ENCODE measurements at places on chromosomes 2 and 18.

DNA sequence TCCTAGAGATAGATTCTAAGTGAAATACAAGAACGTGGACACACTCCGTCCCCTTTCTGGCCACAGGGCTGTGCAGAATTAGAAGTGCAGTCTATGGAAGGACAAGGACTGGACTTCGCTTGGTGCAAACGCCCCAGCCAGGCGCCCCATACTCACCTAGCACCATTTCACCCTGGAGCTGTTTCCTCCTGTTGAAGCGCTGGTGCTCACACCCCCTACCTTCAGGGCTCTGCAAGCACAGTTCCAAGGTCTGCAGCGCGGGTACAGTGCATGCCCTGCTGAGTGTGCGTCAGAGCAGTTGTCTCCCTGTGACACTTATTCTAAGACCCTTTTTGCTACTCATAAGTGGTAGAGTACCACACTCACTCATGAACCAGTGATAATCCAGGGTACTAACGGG lies 3.0 kb downstream of the HPCAL1 start:
- no peak for DNase-seq

- DNase-seq = no peak
Observed at GRCh38 chr2:180325416-180326120, 318.5 kb upstream of the CWC22 start.

DNA sequence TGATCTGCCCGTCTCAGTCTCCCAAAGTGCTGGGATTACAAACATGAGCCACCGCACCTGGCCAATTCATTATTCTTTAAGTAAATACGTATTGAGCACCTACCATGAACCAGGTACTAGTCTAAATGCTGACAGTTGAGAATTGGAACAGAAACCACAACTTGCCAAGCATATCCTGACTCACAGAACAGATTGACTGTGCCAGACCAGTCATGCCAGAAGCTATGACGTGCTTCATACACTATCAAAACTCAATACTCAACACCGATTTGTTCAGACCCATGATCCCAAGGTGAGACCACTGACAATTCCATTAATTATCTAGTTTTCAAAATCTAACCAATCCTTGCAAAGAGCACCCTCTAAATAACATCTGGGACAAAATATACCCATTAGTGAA lies 148.6 kb downstream of the B3GNT2 start:
- no peak for DNase-seq

- DNase-seq = no peak
Observed at GRCh38 chr2:18154259-18154658, 275.8 kb downstream of the KCNS3 start.

DNA sequence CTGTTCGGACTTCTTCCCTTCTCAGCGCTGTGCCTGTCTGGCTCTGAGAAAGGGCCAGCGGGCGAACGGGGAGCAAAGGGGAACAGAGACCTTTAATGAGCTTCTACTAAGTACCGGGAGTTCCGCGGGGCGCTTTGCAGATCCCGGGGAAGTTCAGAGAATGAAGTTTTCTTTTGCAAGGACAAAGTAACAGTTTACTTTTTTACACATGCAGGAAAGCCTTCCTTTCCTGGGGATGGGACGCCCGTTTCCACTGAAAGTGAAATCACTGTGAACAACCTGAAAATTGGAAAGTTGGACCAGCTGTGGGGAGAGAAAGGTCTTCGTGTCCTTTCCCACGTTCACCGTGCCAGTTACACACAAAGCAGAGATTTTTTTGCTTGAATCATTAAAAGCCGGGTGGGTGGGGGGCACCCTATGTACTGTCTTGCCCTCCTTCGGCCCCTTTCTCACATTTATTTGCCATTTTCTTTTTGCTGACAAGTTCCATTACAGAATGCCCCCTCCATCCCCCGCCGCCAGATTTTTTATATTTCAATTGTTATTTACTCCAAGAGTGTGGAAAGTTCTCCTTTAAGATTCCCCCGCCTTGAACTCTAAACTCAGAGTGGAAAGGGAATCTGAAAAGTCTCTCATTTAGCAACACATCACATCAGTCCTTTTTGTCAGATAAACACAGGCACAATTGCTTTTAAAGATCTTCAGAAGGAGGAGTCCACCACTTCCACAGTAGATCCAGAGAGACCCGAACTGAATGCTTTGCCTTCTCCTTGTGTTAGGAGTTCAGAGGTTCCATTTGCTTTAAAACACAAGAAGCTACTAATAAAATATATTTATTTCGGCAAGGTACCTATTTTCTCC lies 1.1 kb upstream of the FN1 start:
- peak; percentile 6 for DNase-seq

GRCh38 chr2:174341293-174341994 lies 6.7 kb downstream of the SP9 start:
- peak; percentile 64 for DNase-seq

GRCh38 chr18:79466591-79466990 lies 70.9 kb downstream of the NFATC1 start:
- no peak for DNase-seq

- no peak for DNase-seq
Observed at GRCh38 chr2:199765646-199766045, 85.3 kb downstream of the FTCDNL1 start.

GRCh38 chr2:73939419-73939818 lies 12.7 kb downstream of the DGUOK start:
- no peak for DNase-seq

DNA sequence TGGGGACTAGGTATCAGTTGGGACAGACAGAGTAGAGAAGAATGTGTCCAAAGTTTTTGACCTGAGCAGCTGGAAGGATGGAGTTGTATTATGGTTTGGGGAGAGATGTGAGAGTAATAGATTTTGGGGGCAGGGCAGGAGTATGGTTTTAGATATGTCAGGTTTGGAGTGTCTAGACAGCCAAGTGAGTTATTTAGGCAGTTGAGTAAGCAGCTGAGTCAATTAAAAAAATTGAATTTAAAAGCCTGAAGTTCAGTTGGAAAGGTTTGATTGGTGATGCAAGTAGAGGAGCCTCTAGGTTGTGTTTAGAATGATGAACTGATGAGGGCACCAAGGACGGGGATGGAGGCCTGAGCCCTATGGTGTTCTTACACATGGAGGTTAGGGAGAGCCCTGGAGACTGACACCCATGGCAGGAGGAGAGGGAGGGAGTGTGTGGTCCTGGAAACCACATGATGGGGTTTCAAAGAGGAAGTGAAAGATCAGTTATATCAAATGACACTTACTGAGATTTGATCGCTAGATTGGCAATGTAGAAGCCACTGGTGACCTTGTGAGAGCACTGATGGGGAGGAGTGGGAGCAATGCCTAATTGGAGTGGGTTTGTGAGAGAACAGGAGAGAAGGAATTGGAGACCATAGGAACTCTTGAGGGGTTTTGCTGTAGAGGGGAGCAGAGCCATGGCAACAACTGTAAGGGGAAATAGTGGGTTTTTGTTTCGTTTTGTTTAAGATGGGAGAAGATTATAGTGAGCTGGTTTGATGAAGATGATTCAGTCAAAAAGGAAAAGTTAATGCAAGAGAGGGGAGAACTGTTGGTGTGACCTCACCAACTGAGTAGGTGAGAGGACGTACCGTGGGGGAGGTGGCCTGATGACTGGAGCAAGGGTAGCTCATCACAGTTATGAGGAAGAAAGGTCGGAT lies 10.3 kb downstream of the ITGA6 start:
- DNase-seq = no peak

DNA sequence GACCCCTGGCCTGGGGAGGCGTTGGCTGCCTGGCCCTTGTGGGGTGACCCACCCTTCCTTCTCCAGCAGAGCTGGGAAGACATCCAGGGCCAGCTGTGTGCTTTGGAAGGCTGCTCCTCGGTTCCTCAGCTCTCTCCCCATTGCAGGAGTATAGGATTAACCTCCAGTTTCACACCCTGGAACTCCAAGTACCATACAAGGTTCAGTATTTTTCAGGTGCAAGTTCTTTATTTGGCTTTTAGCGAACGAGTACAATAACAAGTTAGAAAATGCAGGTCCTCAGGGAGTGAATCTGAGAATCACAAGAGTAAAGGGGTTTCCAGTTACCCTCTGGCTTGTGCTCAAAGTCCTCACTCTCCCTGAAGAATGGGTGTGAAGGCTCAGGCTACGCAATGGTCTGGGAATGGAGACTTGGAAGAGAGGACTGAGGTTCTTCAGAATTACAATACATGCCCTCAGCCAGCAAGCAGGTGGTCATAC lies 101.2 kb downstream of the APOB start:
- DNase-seq = no peak

GRCh38 chr2:235005603-235006259 lies 53.9 kb downstream of the SH3BP4 start:
- no peak for DNase-seq

- no peak for DNase-seq
Observed at GRCh38 chr2:9299161-9300100, 92.8 kb downstream of the ASAP2 start.

DNA sequence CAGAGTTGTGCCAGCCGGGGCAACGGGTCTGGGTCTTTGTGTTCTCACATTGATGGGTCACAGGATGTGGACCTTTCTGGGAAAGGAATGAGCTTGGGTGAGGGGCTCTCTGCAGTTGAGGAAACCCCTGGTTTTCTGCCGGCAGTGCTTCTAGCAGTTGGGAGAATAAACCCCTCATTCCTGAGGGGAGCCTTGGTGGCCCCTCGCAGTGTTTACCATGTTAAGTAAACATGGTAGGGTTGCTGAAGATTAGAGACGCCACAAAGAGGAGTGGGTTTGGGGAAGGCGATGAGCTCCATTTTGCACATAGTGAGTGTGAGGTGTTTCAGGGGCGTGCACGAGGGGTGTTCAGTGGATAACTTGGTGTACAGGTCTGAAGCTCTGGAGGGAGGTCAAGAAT lies 27.7 kb upstream of the PUM2 start:
- no peak for DNase-seq

DNA sequence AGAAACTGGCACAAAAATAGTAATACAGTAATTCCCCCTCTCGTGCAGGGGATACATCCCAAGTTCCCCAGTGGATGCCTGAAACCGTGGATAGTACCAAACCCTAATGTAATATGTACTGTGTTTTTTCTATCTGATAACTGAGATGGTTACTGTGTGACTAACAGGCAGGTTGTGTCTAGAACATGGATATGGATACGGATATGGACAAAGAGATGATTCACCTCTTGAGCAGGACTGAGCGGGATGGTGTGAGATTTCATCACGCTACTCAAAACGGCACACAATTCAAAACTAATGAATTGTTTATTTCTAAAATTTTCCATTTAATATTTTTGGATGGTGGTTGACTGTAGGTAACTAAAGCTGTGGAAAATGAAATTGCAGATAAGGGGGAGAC lies 3.4 kb downstream of the MBD1 start:
- DNase-seq = no peak

DNA sequence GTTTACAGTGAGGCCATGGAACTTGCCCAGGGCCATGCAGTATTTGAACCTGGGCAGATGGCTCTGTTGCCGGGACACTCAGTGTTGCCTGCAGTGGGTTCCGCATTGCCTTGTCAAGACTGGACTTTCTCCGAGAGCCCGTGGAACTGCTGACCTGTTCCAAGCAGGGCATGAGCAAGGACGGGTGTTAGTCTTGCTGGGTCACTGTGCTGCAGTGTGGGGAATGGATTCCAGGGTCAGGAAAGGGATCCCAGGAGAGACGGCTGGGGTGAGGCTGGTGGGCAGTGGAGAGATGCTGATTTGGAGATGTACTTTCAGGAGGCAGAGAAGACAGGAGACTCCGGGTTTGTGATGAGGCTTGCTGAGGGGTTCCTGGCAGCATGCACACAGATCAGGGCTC lies 348.7 kb upstream of the HS6ST1 start:
- DNase-seq = no peak

GRCh38 chr2:173611121-173611520 lies 256.4 kb downstream of the CDCA7 start:
- DNase-seq = no peak

- no peak for DNase-seq
Observed at GRCh38 chr2:159086826-159087225, 118.4 kb downstream of the TANC1 start.

DNA sequence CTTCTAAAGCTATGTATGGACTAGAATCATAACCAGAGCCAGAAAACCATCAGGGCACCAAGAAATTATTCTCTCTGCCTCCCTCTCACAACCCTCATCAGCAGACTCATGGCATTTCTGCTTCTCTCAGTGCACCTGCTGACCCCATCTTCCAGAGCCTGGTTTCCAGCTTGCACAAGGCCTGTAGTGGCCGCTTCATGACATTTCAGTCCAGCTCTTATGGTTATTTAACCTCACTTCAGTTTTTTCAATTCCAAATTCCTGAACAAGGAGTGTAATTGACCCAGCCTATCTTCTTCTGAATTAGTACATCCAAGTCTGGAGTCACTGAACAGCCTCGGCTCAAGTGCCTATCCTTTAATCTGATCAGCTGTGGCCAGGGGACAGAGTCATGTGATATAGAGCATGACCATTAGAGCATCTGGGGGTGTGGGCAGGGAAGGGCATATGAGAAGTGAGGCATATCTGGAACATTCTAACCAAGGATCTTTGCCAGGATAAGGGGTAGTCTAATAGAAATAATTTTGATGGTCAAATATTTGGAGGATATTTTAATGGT lies 97.2 kb upstream of the TMEM17 start:
- DNase-seq = no peak

GRCh38 chr18:13617826-13618515 lies 108.4 kb downstream of the FAM210A start:
- no peak for DNase-seq

DNA sequence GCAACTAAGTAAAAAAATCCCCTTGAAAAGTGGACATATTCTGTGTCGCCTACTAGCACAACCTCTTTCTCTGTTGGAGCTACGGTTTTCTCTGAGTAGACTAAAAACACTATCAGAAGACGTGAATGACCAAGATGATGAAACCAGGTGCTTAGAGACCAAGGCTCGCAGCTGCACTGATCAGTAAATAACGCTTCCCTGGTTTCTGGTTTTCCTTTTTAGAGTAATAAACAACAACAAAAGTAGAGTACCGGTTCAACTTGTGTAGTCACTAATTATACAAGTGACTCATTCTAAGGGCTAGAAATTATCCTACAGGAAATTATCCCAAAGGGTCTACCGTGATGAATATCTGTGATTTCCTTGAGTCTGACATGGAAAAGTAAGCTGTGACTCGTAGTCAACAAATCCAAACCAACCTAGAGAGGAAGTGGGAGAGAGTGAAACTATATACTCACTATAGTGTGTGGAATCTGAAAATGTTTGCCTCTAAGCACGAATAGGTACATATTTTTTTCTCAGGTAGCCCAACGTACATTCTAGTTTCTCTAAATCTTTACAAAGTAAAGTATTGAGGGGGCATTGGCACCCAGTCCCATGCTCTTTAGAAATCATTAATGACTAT lies 17.8 kb downstream of the RASGRP3 start:
- DNase-seq = no peak

DNA sequence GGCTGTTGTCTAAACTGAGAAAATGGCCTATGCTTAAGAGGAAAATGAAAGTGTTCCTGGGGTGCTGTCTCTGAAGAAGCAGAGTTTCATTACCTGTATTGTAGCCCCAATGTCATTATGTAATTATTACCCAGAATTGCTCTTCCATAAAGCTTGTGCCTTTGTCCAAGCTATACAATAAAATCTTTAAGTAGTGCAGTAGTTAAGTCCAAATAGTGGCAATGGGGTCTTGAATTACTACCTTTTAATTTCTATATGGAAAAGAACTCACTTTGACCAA lies 13.8 kb upstream of the ALLC start:
- no peak for DNase-seq
